ENCODE measurements at places on chromosomes 12 and 14.

GRCh38 chr12:78293059-78293686 is 462.5 kb downstream of the NAV3 start:
- DNase-seq: no peak

GRCh38 chr12:132492522-132492921 is 2.6 kb downstream of the FBRSL1 start:
- DNase-seq: no peak

DNA sequence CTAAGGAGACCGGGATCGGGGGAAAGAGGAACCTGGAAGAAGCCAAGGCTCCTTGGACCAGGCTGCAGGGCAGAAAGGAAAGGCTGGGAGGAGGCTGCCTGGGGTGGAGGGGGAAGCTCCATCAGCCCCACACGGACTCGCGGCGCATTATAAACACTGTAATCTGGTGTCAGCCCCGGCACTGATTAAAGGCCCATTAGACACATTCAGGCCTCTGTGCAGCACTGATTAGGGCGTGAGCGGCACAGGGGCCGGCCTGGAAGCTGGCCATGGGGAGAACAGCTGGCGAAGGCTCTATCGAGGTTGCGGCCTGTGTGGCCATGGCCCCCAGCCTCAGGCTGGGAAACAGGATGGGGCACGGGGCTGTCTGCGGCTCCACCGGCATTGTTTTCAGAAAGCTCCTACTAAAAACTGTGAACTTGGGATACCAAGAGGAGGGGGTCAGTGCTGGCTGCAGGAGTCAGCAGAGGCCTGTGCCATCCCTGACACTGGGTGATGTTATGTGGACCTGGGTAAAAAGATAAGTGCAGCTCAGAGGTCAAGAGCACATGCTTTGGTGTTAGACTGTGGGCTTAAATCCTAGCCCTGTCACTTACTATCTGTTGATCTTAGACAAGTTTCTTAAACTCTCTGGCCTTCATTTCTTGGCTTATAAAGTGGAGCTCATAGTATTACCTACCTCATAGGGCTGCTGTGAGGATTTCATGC is 10.6 kb downstream of the ACVRL1 start:
- no peak for DNase-seq

DNA sequence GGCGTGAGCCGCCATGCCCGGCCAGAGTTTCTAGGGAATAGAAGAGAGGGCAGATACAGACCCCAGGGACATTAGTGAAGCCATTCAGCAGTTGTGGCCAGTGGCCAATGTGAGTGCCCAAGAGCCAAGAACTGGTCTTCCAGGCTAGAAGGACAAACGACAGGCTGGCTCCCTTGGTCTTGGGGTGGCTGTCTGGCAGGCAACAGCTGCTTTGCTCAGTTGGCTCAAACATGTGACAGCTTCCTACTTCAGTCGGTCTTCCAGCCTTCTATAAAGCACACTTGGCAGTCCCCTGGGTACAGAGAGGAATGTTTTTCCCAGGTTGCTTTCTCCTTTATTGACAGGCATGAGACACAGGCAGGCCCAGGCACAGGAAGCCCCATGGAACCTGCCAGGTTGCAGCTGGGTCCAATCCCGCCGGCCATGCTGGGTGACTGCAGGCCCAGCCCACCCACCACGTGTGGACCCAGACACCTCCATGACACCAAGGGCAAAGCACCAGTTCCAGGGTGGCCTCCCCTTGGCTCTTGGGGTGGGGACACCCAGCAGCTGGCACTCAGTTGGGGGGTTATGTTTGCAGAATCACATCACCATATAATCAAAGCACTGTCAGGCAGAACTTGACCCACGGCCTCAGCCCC is 15.4 kb downstream of the CHGA start:
- DNase-seq: no peak

DNA sequence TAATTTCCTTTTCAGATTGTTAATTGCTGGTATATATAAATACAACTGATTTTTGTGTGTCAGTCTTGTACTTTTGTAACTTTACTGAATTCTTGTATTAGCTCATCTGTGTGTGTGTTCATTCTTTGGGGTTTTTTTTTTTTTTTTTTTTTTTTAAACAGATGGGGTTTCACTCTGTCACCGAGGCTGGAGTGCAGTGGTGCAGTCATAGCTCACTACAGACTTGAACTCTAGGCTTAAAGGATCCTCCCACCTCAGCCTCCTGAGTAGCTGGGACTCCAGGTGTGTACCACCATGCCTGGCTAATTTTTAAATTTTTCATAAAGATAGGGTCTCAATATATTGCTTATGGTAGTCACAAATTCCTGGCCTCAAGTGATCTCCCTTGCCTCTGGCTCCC is 68.0 kb downstream of the WNK1 start:
- DNase-seq: no peak

- DNase-seq: no peak
Observed at GRCh38 chr12:31249356-31249755, 76.6 kb downstream of the SINHCAF start.

DNA sequence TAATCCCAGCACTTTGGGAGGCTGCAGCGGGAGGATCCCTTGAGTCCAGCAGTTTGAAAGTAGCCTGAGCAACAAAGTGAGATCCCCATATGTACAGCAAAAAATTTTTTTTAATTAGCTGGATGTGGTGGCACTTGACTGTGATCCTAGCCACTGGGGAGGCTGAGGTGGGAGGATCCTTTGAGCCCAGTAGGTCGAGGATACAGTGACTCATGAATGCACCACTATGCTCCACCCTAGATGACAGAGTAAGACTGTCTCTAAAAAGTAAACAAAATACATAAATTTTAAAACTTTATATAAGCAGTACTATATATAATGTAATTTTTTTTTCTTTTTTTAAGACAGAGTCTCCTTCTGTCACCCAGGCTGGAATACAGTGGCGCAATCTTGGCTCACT is 115.4 kb downstream of the ESR2 start:
- DNase-seq: no peak

- no peak for DNase-seq
Observed at GRCh38 chr14:49594347-49595091, 4.2 kb upstream of the LRR1 start.

GRCh38 chr12:106673141-106673540 is 90.3 kb downstream of the RFX4 start:
- DNase-seq: no peak

GRCh38 chr12:115758183-115758582 is 519.3 kb downstream of the MED13L start:
- DNase-seq: no peak

- DNase-seq: no peak
Observed at GRCh38 chr12:22256605-22257004, 77.9 kb downstream of the ST8SIA1 start.

GRCh38 chr14:33786091-33786825 is 164.6 kb downstream of the EGLN3 start:
- no peak for DNase-seq

DNA sequence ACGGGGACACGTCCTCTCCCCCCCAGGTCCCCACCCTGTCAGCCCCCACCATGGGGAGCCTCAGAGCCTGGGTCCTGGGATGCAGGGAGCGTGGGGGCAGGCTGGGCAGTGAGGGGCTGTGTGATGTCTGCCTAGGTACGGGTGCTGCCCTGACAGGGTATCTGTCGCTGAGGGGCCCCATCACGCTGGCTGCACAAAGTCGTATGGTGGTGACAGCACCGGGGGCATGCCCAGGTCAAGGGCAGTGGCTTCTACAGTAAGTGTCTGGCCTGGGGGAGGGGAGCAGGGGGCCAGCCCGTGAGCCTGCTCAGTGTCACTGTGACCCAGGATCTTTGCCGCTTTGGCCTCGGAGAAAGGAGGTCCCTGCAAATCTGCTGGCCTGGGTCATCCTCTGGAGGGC is 23.3 kb downstream of the PAPLN start:
- DNase-seq: no peak

GRCh38 chr12:59036973-59037762 is 116.9 kb upstream of the LRIG3 start:
- no peak for DNase-seq

- DNase-seq: no peak
Observed at GRCh38 chr12:92915365-92915764, 13.7 kb downstream of the EEA1 start.

DNA sequence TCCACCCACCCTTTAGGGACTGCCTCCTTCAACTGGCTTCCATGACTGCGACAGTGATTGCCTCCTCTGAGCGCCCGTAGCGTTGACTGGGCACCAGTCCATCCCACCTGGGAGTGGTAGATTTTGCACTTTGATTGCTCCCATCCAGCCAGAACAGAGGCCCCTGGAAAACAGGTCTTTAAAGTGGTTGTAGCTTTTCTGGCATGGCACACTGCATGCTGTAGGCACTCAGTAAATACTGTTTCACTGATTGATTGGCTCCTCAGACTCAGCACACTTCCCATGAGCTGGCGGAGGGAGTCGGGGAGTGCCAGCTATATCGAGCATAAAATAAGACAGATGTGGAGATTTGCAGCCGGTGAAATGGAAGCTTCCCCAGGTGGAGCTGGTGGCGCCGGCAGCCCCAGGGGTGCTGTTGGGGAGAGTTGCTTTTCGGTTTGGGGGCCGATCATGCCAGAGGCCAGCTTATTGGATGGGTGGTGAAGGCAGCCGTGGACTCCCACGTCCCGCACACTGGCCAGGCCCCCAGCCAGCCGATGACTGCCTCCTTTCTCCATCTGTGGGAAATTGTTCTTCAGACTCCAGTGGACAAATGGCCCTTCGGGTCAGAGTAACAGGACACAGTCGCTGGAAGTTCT is 200.2 kb downstream of the TSPAN9 start:
- no peak for DNase-seq

GRCh38 chr12:17342381-17342961 is 736.5 kb upstream of the LMO3 start:
- no peak for DNase-seq

DNA sequence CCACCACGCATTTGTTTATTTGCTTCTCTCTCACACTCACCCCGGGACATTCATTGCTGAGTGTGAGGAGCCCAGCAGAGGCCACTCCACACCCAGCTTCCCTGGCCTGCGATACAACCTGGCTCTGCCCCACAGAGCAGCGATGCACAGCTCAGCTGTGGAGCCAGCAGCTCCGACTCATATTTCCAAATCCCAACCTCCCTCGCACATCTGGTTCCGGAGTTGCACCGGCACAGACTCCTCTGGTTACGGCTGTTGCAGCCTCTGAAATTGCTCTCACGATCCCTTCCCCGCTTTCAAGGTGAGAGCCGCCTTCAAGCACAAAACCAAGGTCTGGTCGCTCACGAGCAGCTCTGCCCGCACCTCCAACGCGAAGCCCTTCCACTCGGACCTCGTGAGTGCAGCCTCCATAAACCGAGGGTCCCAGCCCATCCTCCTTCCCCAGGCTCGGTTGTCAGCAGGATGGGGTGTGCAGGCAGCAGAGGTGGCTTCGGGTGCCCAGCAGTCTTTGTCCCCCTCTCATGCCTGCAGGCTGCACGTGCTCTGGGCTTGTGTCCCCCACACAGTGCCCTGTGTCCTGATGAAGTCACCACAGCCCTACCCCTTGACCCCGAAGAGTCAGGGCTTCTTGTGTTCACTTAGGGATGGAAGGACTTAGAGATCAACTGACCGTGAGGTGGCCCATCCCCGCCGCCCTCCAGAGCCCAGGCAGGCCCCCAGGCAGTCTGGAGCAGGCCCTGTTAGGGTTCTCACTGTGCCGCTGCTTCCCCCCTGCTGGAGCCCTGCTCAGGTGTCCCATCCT is 184.3 kb downstream of the ADGRD1 start:
- DNase-seq: no peak

- no peak for DNase-seq
Observed at GRCh38 chr12:79326663-79327062, 364.1 kb downstream of the PAWR start.

GRCh38 chr12:113200021-113200797 is 14.7 kb downstream of the RITA1 start:
- DNase-seq: no peak

DNA sequence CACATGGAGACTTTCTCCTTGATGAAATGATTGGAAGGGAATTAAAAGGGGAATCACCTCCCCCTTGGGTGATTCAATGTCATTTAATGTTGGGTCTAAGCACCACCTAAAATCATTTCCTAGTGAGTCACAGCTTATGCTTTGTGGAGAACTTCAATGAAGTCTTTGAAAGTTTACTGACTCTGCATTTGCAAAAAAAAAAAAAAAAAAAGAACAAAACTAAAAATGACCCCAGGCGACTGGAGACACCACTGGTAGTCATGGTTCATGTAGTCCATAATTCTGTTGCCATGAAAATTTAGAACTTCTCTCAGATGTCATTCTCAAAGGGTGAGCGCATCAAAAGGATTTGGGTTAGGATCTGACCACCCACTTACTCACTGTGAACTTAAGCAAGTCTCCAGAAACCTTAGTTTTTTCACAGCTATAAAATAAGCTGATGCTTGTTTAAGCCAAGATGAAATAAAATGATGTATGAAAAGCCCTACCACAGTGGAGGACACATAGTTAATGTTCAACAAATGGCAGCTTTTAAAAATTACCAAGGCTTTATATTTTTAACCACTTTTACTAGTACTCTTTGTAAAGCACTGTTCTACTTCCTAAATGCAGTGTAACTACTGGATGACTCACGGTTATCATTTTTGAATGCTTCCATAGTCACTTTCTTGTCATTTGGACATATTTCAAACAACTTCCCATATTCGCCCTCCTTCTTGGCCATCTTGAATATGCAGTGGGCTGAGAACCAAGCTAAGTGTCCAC is 18.1 kb upstream of the KSR2 start:
- no peak for DNase-seq

- DNase-seq: no peak
Observed at GRCh38 chr14:89469210-89470198, 52.5 kb upstream of the FOXN3 start.

GRCh38 chr14:51211149-51211548 is 28.9 kb upstream of the TMX1 start:
- no peak for DNase-seq

DNA sequence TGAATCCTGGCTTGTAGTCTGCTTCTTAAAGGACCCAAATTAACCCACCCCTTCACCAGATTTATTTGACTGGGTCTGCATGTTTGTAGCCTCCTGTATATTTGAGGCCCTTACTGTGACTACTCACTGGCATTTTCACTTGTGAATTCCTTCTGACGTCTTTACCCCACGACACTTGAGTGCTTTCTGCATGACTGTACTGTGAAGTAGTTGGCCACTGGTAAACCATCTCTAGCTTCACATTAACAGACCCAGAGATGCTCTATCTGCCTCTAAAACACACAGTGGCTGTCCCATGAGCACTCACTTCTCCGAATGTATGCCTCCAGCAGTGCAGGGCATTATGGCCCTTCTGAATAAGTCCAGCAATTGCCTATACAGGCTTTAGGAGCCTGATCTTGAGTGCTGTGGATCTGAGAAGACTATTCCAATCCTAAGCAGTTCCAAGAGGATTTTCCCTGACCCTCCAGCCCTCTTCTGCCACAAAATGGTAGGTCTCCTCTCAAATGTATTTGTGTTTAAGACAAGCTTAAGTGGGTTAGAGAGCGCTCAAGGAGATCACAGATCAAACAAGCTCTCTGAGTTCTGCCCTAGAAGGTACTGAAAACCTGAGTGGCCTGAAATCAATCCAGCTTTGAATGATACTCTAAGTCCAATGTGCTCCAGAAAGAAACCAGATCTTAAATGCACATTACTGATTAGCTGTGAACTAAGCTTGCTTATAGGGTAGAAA is 534.7 kb downstream of the RPS29 start:
- DNase-seq: no peak
